ENCODE measurements at places on chromosomes 16 and 17.

GRCh38 chr17:8285270-8286181 is 2.9 kb upstream of the RANGRF start:
- no peak for DNase-seq

- no peak for DNase-seq
Observed at GRCh38 chr16:55264949-55265348, 59.1 kb upstream of the IRX6 start.

GRCh38 chr17:44847586-44847985 is at the start of gene HIGD1B:
HIGD1B (plus strand) TSS chr17:44847883; CDS start chr17:44848153, 270 bp downstream.
- DNase-seq, result no peak

DNA sequence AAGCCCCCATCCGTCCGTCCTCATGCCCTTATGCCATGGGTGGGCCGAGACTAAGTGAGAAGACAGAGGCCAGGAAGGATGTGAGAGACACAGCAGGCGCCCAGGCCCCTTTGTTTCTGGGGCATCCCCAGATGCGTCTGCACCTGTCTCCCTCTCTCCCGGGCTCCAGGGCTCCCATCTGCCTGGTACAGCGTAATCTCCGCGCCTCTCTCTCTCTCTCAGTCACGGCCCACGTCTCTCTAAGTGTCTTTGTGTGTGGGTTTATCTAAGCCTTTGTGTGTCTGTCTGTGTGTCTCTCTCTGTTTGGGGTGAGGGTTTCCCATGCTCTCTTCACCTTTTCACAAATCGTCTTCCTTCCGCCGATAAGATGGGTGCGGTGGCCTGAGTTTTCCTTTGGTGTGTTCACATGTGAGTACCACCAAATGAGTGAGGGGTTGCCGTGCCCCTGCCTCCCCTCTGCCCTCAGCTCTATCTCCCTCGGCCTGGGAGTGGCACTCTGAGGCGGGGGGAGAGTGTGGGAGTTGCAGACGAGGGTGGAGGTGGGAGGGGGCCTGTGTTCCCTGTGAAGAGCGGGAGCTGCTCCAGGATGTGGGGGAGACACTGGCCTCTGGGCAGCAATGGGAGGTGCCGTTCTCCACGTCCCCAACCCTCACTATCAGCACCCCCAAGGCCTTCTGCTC is 25.8 kb upstream of the ABCC3 start:
- DNase-seq, result no peak

DNA sequence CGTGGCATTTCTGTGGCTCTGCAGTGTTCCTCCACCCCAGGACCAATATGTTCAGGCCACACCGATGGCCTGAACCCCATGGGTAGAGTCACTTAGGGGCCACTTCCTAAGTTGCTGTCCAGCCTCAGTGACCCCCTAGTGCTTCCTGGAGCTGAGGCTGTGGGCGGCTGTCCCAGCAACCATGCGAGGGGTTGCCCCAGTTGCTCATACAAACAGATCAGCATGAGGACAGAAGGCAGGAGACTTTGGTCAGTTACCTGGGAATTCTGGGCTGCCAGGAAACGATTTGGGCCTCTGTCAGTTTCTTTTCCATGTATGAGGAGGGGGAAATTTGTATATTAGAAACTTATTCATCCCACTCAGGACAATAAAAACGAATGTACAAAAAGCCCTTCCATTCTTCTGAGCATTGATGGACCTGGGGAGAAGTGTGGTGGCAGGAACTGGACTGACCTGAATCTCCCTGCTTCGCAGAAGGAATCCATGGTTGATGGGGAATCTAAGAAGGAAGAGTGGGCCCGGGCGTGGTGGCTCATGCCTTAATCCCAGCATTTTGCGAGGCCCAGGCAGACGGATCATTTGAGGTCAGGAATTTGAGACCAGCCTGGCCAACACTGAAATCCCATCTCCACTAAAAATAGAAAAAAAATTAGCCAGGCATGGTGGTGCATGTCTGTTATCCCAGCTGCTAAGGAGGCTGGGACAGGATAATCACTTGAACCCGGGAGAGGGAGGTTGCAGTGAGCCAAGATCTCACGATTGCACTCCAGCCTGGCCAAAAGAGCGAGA is 4.9 kb upstream of the IL32 start:
- DNase-seq, result no peak

All from CD8-positive, alpha-beta T cell (primary cell).